ENCODE measurements at places on chromosomes 16 and 17.

GRCh38 chr16:54720259-54720658, 210.4 kb upstream of the IRX5 start:
- no peak for DNase-seq

DNA sequence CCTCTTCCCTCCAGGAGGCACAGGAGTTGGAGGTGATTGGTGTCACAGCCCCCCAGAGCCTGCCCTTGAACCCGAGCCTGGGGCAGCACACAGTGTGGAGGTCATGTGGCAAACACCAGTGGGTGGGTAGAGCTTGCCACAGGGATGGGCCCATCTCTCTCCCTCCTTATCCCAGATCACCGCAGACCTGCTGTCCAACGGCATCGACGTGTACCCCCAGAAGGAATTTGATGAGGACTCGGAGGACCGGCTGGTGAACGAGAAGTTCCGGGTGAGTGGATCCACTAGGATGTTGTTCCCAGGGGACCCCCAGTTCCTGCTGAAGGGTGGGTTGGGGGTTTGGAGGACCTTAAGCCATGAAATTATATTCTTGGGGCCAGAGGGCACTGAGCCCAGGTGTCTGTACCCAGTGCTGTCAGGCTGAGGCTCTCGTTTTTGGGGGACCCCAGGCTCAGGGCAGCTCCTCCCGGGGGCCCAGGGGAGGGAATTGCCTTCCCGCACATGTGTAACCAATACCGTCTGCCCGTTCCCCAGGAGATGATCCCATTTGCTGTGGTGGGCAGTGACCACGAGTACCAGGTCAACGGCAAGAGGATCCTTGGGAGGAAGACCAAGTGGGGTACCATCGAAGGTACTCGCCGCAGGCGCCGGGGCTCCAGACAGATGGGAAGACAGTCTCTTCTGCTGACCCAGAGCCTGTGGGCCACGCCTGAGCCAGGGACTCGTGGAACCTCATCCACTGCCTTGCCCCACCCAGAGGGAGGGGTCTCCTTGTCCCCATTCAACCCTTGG, 351.9 kb downstream of the SEC14L1 start:
- no peak for DNase-seq

DNA sequence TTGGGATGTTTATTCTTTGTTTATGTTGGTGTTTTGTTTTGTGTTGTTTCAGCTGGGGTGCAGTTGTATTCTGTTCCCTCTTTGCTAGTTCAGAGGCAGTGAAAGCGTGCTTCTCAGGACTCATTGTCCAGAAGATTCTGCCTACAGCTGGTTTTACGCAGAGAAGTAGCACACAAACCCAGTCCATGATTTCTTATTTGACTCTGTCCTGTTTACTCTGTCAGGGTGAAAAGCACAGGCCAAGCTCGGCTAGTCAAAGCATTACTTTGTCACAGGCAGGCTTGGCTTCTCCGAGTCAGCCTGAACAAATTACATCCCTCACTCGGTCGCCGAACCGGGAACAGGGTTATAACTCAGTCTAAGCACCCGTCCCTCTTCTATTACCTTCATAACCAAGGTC, 435.0 kb downstream of the MAF start:
- no peak for DNase-seq

DNA sequence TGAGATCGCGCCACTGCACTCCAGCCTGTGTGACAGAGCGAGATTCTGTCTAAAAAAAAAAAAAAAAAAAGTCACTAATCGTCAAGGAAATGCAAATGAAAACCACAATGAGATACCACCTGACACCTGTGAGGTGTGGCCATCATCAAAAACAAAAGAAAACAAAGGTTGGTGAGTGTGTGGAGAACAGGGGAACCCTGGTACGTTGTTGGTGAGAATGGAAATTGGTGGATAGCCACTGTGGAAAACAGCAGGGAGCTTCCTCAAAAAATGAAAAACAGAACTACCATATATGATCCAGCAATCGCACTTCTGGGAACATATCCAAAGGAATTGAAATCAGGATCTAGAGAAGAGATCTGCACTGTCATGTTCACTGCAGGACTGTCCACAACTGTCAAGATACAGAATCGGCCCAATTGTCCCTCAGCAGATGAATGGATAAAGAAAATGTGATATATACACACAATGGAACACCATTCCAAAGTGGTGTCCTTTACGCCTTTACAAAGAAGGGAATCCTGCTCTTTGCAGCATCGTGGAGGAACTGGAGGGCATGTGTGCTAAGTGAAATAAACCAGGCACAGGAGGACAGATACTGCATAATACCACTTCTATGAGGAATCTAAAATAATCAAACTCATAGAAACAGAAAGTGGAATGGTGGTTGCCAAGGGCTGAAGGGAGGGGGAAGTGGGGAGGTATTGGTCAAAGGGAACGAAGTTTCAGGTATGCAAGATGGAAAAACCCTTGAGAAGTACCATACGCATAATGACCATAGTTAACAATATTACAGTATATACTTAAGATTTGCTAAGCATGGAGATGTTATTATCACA, 63.5 kb upstream of the PLCG2 start:
- DNase-seq = no peak

DNA sequence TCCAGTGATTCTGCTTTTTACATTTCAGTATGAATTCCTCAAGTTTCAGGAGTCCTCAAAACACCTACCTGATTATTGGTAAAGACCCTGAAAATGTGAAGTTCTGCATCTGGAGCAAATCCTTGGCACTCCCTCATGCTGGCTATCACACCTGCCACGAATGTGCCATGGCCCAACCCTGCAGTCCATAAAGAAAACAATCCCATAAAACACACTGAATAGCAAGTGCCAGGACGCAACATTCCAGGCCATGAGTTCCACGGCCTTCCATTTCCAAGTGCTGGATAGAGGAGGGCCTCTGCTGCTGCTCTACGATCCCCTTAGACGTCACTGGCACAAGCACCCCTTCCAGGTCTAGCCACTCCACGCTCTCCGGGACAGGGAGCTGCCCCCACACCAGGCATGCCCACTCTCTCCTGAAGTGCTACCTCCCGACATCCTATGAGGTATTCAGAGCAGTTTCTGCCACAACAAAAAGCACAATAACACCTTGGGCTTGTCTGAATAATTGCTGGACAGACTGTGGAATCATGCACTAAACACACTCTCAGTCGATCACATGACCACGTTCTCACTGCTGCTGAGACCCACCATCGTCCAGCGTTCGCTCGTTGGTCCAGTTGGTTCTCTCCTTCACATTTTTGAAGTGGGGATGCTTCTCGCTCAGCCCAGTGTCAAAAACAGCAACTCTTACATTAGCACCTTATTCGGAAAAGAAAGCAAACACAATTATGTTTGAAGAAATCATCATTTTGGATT, 23.4 kb downstream of the MBTPS1 start:
- no peak for DNase-seq

DNA sequence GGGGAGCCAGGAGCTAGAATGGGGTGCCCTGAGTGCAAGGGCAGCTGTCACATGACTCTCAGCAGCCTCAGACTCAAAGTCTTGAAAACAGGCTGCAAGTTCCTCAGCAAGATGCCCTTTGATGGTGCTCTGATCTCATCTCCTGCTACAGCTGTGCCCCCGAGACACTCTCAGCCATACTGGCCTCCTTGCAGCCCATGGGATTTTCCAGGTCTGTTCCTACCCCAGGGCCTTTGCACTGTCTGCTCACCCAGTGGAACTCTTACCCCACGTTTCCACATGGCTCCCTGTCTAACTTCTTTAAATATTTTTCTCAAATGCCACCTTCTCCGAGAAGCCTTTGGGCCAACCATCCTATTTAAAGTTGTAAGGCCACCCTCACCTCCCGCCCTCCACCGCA, 146.9 kb downstream of the C16orf95 start:
- DNase-seq = no peak

DNA sequence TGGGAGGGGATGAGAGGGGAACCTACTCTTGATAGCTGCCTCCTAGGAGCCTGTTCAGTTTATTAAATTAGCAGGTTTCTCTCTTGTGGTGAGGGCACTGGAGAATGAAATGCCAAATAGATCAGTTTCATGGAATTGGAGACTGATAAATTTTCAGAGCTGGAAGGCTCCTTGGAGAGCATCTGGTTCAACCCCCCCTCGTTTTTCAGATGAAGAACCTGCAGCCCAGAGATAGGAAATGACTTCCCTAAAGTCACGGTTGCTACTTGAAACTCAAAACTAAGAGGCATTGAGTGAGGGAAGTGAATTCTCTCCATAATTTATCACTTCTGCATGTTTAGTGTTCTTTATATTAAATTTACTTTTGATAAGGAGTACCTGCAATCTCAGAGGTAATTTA, 366.0 kb upstream of the CCL2 start:
- DNase-seq = no peak

DNA sequence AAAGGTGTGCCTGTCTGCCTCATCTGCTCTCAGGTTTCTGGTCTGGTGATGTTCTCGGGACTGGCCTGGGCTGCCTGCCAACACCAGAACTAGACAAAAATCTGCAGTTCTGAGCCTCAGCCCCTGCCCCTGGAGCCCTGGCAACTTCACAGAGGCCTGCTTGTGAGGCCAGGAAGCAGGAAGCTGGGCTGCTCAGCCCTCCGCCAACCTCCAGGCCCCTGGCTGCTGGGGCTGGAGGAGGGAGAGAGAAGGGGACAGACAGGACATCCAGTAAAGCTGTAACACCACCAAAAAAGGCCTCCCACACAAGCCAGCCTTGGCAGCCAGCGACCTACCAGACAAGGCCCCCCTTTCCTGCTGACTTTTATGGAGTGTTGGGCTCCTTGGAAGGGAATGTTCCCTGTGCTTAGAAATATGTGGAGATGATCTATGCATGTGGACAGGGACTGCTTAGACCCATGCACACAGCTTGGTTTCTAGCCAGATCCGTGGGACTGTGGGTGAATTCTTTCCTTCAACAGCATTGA, 157.6 kb downstream of the XYLT1 start:
- no peak for DNase-seq

DNA sequence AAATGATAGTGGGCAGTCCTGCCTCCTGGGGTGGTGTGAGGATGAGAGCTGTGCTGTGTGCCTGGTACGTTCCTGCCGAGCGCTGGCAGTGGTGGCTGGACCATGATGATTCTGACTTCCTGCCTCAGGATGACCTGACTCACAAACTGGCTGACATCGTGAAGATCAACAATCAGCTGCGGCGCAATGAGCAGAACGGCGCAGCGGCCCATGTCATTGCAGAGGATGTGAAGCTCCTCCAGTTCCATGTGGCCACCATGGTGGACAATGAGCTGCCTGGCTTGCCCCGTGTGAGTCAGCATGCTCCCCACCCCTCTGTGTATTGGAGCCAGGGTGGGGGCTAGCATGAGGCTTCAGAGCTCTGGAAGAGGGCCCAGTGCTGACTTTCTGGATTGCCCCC, 13.1 kb downstream of the POLR2A start:
- DNase-seq = no peak

DNA sequence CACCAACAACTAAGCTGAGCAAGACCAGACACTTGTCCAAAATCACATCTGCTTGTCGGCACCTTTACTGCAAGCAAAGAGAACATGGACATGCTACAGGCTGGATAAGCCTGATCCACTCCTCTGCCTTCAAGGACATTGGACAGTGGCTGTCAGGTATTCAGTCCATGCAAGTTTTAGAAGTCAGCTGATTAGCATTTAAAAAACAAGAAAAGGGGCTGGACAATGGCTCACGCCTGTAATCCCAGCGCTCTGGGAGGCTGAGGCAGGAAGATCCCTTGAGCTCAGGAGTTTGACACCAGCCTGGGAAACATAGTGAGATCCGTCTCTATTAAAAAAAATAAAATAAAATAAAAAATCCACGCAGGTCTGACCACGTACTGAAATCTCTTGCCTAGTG, 20.3 kb downstream of the PARN start:
- DNase-seq = no peak

DNA sequence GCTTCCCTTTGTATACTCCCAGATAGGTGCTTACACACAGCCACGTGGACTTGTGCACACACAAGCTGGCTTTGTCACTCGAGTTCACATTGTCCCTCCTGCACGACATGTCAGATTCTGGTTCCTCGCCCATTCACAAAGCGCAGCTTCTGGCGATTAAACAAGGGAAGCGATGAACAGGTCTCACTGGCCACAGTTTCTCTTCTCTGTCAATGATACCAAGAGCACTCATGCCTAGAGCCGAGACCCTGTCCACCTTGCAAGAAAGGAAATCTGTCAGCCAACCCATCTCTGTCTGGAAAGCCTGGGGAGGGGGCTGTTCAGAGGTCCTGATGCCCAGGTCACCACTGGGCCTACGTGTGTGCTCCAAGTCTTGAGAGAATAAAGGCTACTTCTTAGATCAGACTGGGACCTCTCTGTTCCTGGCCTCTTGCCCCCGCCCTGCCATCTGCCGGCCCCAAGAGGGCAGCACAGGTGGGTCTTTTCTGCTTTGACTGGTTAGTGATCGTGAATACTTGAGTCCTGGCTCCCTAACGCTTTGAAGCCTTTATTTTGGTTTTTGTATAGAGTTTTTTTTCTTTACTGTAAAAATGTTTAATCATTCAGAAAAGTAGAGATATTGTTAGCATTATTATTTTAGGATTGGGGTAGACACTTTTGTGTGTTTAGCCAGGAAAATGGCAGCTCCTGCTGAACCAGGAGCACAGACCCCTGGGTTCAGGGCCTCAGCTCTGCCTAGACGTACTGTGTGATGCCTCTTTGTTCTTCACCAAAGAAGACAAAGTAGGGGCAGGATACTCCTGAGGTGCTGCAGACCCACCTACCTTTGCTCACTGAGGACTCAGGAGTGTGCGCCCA, 104.7 kb downstream of the MRM1 start:
- no peak for DNase-seq

DNA sequence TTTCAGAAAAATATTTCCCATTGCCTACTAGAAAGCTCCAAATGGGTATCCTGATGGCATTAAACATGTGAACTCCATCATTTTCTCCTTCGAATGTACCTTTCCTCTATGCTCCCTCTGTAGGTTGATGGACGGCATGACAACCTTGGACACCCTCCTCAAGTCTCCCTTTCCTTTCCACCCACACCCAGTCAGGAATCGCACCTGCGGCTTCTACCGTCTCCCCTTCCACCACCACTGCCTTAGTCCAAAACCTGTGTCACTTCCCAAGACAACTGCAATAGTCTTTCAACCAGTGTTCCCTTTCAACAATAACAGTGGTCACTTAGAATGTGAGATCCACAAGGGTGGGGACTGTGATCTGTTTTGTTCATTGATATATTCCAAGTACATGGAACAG, 233.1 kb upstream of the AXIN2 start:
- no peak for DNase-seq

- no peak for DNase-seq
These were observed 1.2 kb downstream of the CHST5 start for GRCh38 chr16:75534560-75535205.

DNA sequence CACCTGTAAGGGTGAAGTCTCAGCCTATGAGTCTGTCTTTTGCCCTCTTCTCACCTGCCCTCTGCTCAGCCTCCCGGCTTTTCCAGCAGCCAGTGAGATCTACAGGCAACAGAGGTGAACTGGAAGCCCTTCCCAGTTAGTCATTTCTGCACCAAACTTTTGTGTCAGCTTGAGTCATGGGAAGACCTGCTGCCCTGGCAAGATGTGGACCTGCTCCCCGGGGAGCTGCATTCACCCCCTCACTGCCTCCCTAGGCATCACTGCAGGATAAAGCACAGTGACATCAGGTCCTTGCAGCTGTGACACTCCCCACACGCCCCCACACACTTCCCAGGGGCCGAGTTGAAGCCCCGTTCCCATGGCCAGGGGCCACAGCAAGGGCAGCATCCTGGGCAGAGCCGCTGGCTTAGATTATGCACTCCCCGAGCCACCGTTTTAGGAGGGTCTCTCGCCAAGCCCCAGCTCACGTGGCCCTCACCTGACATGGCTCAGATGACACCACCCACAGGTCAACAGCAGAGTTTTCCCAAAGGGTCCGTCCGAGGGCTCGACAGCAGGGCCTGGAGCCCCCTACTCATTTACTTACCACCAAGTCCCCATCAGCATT, 6.5 kb upstream of the ABR start:
- no peak for DNase-seq

GRCh38 chr17:29588017-29588561, 1.4 kb downstream of the GIT1 start:
- no peak for DNase-seq

All from NCI-H1048 (cell line).